ENCODE measurements at places on chromosomes 7 and 10.

- DNase-seq = no peak
These were observed 304.5 kb upstream of the LRRN3 start for GRCh38 chr7:110786328-110786965.

GRCh38 chr10:124061030-124061429 is 32.4 kb downstream of the CHST15 start:
- no peak for DNase-seq

DNA sequence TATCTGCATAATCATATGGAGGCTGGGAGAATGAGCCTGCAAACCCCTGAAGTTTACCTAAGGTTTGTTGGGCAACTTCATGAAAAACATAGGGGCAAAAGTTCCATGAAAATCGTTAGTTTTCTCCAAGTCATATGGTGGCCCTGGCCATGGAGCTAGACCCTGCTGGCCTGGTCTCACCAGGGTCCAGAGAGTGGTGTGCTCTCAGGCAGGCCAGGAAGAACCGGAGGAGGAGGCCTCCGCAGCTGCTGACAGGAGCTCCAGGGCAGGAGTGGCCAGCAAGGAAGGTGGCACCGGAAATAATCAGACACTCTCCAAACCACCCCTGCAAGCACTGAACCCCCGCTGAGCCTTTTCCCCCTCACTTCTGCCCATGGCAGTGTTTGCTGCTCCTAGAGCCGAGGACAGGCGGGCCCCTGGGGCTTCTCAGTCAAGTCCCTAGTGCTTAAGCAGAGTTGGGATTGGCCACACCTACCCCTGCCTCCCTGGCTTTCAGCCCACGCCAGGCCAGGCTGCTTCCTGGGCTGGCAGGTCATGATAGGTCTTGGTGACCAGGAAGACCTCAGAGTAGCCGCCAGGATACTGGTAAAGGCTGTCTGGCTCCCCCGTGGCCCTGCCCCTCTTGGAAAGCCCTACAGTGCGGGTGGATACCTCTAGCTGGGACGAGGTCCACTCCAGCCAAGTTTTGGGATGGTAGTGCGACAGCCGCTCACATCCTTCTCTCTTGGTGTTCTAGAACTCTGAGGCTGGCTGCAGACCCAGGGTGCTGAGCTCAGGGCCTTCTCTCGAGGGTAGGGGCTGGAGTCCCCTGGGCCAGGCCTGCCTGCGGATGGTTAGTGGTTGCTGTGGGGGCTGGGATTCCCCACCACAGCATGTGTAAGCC is 242.8 kb downstream of the MGMT start:
- DNase-seq = no peak

GRCh38 chr7:134359787-134360432 is 43.2 kb upstream of the SLC35B4 start:
- no peak for DNase-seq

DNA sequence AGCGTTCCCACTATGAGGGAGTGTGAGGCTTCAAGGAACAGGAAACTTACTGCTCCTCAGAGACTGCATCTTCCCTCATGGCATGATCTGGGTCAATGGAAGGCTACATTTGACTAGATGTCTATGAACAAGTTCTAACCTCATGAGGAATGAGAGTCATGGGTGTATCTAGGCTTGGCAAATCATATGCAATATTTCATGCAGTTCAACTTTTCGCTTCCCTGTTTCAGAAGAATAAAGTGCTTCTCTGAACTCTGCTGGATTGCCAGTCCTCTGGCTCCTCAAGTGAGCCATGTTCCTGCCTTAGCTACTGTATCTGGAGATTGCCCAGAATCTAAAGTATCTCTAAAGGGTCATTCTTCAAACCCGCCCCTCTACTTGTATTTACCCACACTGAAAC is 54.3 kb upstream of the SEMA3A start:
- no peak for DNase-seq

- DNase-seq = peak; percentile 13
These were observed 32.7 kb upstream of the NPVF start for GRCh38 chr7:25260862-25261494.

DNA sequence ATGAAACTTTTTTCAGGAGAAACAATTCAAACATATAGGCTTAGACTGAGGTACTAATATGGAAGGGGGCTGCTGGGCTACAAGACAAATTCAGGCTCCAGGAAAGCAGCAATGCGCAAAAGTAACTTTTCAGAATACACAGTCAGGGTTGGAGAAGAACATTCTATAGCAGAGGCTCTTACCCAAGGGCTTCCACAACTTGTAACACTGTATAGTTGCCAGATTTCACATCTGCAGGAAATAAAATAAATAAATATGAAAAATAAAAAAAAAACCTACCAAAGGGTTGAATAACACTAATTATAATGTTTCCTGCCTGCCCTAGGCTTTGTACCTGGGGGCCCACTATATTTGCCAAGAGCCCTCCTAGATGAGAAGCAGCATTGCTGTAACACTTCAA is 14.3 kb downstream of the MMS19 start:
- DNase-seq = no peak

DNA sequence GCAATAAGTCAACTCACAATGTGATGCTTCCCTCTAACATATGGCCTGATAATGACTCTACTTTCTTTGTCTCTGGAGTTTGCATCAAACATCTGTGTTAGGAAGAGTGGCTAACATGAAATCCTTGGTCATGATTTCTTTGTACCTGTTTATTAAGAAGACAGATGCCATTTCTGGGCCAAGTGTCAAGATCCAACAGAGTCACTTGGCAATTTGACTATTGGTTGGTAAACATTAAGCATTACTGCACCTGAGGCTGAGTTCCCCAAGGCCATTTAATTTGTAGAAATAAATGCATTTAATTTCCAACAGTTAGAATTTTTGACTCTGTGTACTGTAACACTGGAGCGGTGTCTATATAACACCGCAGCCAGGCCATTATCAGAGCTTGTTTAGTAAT is 403.7 kb downstream of the GALNT17 start:
- no peak for DNase-seq

DNA sequence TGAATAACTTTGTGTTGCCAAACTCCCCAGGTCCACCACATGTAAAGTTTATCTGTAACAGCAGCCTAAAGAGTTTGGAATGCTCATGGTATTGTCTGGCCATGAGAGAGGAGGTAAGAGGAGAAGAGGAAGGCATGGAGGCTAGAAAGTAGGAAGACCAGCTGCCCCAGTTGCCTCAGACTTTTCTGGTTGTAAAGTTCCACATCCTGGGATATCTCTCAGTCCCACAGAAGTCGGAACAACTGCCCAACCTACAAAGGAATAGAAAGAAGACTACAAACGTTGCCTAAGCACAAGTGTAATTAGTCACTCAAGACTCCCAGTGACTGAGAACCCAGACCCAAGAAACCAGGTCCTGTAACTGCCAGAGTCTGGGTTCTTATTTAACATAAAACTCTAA is 47.3 kb downstream of the CREB3L2 start:
- no peak for DNase-seq

GRCh38 chr10:1575481-1576244 is 161.7 kb downstream of the ADARB2 start:
- DNase-seq = peak; percentile 34

DNA sequence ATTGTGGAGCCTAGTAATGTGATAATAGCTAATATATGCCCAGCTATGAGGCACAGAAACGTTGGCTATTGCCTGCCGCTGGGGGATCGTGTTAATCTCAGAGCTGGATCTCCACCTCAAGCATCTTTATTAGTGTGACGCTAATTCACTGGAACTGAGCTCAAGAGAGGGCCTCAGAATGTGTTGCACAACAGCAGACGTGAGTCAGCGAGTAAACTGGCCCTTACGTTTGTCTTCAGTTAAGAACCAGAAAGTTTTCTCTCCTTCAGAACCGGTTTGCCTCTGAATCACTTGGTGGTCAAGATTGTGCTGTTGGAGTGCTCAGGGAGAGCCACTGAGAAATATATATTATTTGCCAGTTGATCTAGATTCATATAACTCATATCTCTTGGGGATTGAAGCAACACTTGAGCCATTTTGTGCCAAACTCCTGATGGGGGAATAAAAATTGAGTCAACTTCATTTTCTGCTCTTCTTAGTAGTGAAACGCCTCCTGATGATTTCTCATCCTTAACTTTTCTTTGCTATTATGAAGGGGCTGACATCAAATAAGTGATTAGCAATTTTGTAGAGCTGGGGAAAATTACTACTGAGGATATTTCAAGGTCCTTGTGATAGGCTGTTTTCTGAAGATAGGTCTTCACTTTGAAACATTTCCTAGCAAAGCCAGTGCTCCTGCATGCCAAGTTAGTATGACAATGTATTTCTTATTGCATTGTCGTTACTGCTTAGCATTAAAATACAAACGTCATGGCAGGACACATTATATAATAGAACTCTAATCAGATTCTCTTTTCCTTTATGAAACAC is 22.3 kb downstream of the BZW2 start:
- DNase-seq = no peak

- DNase-seq = no peak
These were observed 90.7 kb downstream of the SRPK2 start for GRCh38 chr7:105297985-105298384.

DNA sequence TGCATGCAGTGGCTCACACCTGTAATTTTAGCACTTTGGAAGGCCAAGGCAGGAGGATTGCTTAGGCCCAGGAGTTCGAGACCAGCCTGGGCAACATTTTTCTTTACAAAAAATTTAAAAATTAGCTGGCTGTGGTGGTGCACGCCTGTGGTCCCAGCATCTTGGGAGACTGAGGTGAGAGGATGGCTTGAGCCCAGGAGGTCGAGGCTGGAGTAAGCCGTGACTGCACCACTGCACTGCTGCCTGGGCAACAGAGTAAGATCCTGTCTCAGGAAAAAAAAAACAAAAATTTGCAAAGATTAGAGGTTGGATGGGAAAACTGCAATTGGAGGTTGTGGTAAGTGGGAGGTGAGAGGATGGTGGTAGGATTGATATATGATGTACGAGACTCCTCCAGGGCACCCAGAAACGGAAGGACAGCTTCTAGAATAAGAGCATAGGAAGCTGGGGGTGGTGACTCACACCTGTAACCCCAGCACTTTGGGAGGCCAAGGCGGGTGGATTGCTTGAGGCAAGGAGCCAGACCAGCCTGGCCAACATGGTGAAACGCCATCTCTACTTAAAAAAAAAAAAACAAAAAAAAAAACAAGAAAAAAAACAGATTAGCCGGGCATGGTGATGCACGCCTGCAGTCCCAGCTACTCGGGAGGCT is 19.1 kb upstream of the PARP12 start:
- no peak for DNase-seq

- DNase-seq = no peak
These were observed 515 bp downstream of the RALA start for GRCh38 chr7:39623732-39624441.

GRCh38 chr7:101605611-101606497 is 23.2 kb downstream of the MYL10 start:
- no peak for DNase-seq

DNA sequence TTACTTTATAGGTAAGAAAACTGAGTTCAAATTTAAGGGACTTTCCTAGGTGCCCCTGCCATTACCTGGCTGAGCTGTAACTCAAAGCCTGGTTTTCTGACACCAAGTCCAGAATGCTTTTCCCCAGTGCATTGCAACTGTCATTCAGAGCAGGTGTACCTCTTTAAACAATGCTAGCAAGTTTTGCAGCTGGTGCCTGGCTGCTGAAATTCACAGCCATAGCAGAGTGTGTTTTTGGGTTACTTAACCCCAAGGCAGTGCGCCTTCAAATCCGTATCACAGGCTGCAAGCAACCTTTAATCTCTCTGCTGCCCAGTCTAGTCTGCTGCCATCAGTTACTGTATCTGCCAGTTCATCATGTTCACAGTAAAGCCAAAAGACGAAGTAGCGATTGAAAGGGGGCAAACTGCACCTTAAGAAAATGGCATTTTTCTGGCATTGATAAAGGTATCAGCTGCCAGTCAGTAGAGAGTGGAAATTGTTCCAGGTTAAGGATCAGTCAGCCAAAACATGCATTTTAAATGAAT is 265.4 kb downstream of the CSTF2T start:
- DNase-seq = no peak

DNA sequence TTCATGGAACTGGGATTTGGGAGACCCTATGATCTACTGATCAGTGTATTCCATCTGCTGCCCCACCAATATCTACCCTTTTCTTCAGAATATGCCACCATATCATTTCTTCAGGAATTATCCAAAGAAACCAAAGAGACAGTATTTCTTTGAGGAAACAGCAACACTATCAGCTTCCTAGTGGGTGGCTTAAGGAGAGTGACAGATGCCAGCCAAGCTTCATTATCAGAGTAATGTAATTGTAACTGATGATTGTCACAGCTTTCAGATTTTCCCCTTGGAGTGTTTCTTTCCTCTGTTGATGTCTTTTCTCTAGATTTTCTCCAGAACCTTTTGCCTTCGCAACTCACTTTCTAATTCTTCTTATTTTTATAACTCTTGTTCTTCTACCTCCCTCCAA is 934.4 kb upstream of the LRRN3 start:
- DNase-seq = no peak

DNA sequence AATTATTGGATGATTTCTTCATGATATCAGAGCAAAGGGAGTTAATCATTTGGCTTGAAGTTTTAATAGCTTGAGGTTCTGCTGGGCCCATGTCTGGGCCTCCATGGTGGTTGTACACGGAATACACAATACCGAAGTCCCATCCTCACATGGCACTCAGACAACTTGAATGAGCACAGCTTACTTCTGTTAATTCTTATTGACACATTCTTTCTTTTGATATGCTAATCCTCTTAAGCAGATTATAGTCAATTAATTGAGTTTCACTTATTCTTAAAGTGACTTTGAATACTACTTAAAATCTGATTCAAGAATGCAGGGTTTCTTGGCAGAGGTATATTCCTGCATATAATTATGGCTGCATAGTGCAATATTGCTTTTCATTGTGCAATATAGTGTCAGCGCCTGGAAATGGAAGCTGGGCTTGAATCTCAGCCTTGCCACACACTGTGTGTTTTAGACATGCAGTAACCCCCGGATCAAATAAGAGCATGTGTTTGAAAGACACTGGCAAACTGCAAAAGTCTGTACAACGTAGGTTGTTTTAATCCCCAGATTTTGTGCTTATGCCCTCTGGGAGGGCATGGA is 543.5 kb upstream of the ADARB2 start:
- DNase-seq = no peak

- DNase-seq = no peak
These were observed 162.3 kb downstream of the BAMBI start for GRCh38 chr10:28839600-28840007.

DNA sequence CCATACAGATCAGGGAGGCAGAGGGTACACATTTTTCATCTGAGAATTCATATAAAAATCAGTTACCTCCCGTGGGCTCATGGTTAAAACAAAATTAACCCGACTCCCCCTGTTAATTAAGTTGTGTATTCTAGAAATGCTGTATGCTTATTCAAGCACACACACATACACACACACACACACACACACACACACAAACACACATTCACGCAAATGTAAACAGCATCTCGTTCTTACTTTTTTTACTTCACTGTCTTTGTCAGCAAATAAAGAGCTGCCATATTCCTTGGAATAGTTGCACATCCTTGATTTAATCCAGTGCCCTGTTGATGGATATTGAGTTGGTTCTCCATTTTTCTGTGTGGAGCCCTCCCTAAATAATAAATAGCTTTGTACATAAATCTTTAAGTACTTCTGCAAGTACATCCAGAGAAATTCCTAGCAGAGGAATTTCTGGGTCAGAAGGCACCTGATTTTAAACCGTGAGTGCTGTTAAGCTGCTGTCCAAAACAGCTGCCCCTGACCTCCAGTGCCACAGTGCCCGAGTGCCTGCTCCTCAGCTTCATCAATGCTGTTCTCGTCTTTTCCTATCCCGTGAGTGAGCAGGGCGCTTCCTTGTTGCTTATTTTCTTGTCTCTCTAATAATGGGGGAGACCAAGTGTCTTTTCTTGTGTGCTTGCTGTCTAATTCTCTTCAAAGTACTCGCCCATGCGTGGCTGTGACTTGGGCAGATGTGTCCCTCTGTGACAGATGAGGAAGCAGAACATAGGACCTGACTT is 117.2 kb downstream of the RGS10 start:
- no peak for DNase-seq

- DNase-seq = no peak
These were observed 110.7 kb downstream of the INPP5A start for GRCh38 chr10:132648072-132648850.

All from GM06990 (cell line).